ENCODE measurements at places on chromosomes 7 and 10. TPM values are rescaled to one million over a fixed set of nuclear protein-coding genes. Genes with fewer than 3 reads are reported as not detected.

The FGFR2 gene
- not detected for total RNA-seq

The ASAH2 gene
- 5.0 TPM for total RNA-seq

The PDE6C gene
- not detected for total RNA-seq

The GRID2IP gene
- 0.12 TPM for total RNA-seq

The SNCG gene
- 0.72 TPM for total RNA-seq

The FBXL13 gene
- 0.74 TPM for total RNA-seq

The ZNF488 gene
- total RNA-seq, result 0.84 TPM

The CNPY1 gene
- total RNA-seq, result not detected

The VWA2 gene
- not detected for total RNA-seq

The DDIT4 gene
- 689 TPM for total RNA-seq

The ELFN1 gene
- not detected for total RNA-seq

The PROSER2 gene
- 0.57 TPM for total RNA-seq

The SLC26A3 gene
- not detected for total RNA-seq

The HOXA7 gene
- total RNA-seq, result not detected

The MYO3A gene
- total RNA-seq, result not detected
